Skin of body (tissue), 3 donors: ENCODE measurements at places on chromosomes 2 and 18. TPM values are rescaled to one million over a fixed set of nuclear protein-coding genes. Genes with fewer than 3 reads are reported as not detected.

Gene PROC
- total RNA-seq, result 0.39 TPM

Gene SERPINB3
- 49.5 TPM for total RNA-seq

DNA sequence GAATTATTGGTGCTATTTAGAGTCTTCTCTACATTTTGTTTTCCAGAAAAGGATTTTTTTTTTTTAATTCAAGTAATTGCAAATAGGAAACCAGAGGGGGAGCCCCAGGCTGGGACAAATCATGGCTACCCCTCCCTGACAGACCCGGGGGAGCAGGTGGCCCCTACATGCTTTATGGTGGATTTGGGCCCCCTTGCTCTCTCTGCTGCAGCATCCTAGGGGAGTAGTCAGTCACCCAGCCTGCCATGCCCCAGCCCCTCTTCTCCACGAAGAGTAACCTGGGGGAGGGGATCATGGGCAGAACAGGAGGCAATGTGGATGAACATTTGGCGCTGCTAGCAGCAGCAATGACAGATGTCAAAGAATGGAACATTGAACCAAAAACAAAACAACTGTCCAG lies 4.6 kb downstream of the C2orf81 start:
- no peak for DNase-seq

DNA sequence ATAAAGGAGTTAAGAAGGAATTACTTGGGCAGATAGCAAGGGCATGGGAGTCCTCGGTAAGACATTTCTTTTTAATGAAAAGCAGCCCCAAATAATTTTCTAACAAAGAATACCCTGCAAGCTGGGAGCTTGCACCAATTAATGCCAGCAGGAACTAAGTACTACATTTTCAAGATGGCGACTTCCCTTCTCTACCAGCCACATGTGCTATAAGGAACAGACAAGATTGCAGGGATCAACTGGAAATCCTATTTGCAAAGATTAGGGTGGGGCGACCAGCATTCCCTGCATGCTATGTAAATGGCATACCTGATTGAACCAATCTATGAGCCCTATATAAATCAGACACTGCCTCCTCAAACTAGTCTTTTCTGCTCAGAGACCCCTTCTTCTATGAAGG lies 827.5 kb downstream of the ADCYAP1 start:
- no peak for DNase-seq
